ENCODE measurements at places on chromosomes 2 and 18.

- DNase-seq = no peak
Measured at GRCh38 chr2:38700113-38700785, 34.3 kb downstream of the GALM start.

- DNase-seq = no peak
Measured at GRCh38 chr2:42103829-42104228, 56.0 kb downstream of the PKDCC start.

DNA sequence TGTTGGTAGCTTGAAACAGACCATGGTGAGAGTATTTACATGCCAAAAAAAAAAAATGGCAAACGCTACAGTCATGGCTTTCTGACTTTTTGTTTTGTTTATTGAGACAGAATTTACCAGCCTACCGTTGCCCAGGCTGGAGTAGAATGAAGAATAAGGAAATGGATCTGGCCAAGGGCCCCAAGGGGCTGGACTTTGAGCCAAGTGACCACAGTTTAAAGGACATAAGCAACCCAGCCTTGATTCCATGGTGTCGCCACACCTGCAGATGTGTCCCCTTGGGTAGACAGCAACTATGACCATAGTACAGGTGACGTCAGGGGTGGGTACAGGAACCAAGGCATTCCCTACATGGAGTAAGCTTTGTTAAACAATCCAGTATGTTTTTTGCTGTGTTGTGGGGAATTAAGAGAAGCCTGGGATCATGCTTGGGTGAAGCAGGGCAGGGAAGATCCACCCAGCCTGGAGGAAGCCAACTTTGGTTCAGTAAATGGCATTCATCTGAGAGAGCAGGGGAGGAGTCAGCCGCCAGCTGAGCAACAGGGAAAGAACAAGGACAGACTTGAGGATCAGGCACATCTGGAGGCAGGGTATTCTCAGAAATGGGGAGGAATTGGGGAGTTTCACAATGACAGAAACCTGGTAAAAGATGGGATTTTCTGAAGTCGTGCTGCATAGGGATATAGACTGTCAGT is 110.3 kb upstream of the SH3BP4 start:
- no peak for DNase-seq

DNA sequence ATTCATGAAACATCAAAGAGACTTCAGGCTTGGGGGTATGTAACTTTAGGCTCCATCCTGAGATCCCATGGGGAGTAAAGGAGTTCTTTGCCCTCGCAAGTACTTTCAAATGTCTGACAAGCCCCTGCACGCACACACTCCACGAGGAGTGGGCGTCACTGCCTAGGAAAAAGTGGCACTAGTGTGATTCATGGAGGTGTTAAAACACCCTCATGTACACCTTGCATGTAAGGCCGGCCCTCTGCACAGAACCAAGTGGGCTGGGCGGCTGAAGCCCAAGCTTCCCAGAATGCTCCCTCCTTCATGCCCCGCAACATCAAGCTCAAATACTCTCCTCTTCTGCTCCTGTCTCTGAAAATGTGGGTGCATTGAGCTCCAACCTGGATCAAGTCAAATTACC is 7.8 kb downstream of the HS1BP3 start:
- DNase-seq = peak; percentile 27

DNA sequence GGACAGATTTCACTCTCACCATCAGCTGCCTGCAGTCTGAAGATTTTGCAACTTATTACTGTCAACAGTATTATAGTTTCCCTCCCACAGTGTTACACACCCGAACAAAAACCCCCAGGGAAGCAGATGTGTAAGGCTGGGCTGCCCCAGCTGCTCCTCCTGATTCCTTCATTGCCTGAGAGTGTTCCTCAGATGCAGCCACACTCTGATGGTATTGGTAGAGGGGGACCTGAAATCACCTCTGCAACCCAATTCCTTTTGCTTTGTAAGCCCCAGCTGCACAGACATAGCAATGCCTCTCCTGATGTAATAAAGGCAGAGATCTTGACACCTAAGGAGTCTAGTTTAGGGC is 1529.8 kb downstream of the RPIA start:
- no peak for DNase-seq

DNA sequence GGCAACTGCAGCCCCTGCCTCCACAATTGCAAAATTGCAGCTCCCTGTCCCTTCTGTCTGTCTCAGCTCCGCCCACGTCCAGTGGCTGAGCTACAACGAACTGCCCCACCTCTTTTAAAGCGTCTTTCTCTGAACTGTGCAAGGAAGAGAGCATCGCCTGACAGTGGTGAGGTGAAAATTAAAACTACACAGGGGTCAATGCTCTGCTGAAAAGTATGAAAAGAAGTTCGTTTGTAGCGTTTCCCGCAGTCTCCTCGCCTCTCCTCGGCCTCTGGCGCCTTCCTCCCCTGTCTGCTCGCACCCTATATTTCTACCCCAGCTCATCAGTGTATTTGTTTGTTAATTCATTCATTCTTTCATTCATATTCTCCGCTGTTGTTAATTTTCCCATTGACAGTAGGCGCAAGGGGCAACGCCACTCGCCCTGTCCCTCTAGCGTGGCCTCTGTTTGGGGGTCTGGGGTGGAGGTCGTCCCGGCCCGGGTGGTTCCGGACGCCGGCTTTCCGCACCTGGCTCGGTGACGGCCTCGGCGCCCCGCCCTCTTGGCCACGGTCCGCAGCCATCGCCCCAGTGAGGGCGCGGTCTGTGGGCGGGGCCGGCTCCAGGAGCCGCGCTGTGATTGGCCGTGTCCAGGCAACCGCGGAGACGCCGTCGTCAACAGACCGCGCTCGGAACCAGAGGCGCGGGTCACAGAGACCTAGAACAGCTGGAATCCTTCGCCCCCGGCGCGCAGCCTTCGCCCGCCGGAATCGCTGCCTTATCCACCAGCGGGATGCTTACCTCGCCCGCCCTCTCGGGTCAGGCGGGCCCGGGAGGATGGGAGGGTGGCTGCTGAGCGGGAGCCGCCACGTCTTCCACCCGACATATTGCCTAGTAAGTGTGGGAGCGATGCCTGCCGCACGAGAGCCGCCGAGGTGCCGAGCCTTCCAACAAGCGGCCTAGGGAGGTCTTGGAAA is at the start of gene VWA3B:
TSS of gene VWA3B (plus strand) at position 677 of the 956 bp plus-strand sequence. CDS start 5,926 bp downstream, outside the sequence.
- peak; percentile 64 for DNase-seq

DNA sequence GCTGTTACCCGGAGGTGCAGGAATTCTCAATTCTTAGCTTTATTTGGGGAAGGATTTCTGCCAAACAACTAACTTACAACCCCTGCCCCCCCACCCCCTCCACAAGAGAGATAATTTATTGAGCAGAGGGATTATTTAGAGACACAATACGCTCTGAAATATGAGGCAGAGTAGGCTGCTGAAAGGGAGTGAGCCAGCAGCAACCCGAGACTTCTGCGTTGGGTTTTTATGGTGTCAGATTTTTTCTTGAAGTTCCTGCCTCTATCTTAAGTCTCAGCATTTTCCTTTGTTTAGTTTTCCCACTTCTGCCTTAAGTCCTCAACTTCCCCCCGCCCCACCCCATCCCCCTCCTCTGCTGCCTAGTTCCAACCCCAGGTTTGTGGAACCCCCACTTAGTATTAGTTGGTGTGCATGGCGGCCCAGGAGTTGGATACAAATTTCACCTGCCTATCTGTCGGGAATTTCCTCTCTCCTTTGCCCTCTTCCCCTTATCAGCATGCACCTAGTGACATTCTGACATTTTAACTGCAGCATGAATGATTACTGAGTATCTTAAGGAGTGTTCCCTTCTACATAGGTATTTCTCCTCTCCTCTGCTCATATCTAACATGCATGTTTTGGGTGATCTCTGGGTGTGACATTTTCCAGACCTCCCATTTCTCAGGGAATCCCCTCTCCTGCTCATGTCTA is 1635.9 kb upstream of the LRRTM1 start:
- no peak for DNase-seq

GRCh38 chr2:216653931-216654365 is 20.7 kb downstream of the IGFBP2 start:
- no peak for DNase-seq

- no peak for DNase-seq
Measured at GRCh38 chr2:20671036-20671735, 4.2 kb downstream of the GDF7 start.

- no peak for DNase-seq
Measured at GRCh38 chr2:200156166-200156835, 150.2 kb upstream of the SPATS2L start.

DNA sequence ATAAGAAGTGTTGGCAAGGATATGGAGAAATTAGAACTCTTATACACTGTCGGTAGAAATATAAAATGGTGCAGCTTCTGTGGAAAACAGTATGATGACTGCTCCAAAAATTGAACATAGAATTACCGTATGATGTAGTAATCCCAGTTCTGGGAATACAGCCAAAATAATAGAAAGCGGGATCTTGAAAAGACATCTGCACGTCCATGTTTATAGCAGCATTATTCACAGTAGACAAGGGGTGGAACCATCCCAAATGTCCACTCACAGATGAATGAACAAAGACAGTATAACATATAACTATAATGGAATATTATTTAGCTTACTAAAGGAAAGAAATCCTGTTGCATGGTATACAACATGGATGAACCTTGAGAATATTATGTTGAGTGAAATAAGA is 257.7 kb downstream of the TDRD15 start:
- no peak for DNase-seq

DNA sequence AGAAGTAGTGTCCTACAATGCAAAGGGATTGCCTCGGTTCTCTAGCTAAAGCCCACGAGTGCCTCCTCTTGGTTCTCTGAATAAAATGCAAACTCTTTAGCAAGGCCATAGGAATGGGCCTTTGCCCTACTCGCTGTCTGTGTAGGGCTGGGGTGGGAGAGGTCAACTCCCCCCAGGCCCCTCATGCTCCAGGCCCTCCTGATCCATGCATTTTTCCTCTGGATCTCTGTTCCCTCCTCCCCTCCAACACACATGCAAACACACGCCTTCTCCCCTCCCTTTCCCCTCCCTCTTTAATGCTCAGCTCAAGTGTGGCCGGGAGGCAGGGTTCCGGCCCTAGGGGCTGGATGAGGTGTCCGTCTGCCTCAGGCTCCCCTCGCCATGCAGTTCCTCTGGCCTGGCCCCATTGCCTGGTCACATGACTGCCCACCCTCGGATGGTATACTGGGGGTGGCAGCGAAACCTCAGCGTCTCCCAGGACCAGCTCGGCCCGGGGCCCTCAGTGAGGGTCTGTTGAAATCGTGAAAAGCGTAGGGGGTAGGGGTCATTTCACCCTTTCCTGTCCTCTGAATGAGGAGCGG is 14.9 kb upstream of the KLF11 start:
- no peak for DNase-seq

- no peak for DNase-seq
Measured at GRCh38 chr2:191486584-191487320, 191.2 kb upstream of the NABP1 start.

- peak; percentile 70 for DNase-seq
Measured at GRCh38 chr2:16014041-16014787, 73.9 kb downstream of the MYCN start.
